ENCODE measurements at places on chromosomes 16 and 17.

DNA sequence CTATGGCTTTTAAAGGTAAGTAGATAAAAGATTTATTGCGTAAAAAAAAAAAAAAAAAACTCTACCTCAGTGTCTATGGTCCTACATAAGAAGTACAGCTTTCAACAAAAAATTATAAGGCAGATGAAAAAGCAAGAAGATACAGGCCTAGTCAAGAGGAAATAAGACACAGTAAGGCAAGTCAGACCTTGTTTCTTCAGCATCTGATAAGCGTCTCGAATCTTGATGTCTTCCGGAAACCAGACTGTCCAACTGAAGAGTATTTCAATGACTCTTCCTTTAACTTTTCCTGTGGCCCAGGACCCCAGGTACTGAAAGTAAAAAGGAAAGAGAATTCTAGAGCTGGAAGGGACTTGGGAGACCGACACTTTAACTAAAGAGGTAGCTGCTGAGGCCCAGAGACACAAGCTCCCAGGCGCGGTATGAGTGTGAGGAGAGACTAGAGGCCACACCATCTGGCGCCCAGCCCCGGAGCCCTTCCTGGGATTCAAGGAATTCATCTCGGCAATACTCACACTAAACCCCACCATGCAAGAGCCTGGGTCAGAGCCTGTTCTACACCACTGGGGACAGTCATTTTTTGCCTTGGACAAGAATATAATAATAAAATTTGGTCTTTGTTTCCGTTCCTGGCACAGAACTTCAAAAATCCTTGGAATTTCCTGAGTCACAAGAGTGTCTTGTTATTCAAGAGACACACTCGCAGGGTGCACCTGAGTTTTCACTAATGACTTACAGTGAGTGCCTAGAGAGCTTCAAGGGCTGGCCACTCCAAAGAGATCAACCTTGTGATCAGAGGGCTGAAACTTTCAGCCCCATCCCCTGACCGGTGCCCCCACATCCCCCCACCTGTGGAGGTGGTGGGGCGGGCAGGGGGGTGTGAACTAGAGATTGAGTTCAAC is 18.6 kb downstream of the GGA2 start:
- no peak for DNase-seq

GRCh38 chr17:3946711-3947235 is 17.5 kb downstream of the ATP2A3 start:
- DNase-seq: no peak

DNA sequence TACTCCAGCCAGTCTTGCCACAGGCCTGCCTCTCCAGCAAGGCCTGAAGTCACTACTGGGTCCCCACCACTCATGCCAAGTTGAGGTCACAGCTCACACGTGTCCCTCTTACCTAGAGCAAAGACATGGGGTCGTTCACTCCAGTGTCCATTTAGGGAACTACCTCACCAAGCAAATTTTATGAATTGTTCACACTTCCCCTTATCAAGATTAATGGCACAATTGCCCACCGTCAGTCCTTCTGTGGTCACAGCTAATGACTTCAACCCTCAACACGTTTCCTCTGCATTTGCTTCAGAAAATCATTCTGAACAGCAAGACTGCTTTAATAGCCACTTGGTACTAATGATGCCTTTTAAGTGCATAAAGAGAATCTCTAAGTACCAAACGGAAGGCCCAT is 14.6 kb downstream of the IRX6 start:
- DNase-seq: no peak

DNA sequence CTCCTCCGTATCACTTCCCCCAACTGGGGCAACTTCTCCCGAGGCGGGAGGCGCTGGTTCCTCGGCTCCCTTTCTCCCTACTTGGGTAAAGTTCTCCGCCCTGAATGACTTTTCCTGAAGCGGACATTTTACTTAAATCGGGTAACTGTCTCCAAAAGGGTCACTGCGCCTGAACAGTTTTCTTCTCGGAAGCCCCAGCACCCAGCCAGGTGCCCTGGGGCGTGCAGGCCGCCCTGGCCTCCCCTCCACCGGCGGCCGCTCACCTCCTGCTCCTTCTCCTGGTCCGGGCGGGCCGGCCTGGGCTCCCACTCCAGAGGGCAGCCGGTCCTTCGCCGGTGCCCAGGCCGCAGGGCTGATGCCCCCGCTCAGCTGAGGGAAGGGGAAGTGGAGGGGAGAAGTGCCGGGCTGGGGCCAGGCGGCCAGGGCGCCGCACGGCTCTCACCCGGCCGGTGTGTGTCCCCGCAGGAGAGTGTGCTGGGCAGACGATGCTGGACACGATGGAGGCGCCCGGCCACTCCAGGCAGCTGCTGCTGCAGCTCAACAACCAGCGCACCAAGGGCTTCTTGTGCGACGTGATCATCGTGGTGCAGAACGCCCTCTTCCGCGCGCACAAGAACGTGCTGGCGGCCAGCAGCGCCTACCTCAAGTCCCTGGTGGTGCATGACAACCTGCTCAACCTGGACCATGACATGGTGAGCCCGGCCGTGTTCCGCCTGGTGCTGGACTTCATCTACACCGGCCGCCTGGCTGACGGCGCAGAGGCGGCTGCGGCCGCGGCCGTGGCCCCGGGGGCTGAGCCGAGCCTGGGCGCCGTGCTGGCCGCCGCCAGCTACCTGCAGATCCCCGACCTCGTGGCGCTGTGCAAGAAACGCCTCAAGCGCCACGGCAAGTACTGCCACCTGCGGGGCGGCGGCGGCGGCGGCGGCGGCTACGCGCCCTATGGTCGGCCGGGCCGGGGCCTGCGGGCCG is 1.6 kb downstream of the HIC1 start:
- no peak for DNase-seq

DNA sequence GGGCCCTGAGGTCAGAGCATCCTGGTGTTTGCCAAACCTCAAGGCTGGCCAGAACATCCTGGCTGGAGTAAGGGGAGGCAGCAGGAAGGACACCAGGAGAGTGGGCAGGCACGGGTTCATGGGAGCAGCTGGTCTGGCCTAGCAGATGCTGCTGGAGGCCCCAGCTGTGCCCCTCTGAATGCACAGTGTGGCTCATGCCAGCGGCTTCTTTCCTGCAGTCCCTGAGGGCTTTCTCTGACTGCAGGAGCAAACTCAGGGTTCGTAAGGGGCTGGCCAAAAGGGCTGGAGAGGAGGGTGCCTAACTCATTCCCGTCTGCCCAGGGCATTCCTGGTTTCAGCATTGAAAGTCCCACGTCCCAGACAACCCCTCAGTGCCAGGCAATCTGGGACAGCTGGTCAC is 78.7 kb downstream of the ZDHHC7 start:
- no peak for DNase-seq

DNA sequence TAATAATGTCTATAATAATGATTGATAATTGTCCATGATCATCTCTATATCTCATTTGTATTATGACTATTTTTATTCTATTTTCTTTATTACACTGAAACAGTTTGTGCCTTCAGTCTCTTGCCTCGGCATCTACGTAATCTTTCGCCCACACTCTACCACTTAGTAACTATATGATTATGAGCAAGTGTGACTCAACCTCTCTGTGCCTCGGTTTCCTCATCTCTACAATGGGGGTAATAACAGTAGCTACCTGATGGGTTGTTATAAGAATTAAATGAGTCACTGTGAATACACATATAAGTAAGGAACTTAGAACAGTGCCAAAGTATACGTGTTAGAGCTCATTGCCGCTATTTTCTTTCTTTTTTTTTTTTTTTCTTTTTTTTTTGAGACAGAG is 3.7 kb upstream of the SLC16A11 start:
- no peak for DNase-seq

GRCh38 chr17:58432806-58433573 is 15.7 kb upstream of the RNF43 start:
- no peak for DNase-seq

DNA sequence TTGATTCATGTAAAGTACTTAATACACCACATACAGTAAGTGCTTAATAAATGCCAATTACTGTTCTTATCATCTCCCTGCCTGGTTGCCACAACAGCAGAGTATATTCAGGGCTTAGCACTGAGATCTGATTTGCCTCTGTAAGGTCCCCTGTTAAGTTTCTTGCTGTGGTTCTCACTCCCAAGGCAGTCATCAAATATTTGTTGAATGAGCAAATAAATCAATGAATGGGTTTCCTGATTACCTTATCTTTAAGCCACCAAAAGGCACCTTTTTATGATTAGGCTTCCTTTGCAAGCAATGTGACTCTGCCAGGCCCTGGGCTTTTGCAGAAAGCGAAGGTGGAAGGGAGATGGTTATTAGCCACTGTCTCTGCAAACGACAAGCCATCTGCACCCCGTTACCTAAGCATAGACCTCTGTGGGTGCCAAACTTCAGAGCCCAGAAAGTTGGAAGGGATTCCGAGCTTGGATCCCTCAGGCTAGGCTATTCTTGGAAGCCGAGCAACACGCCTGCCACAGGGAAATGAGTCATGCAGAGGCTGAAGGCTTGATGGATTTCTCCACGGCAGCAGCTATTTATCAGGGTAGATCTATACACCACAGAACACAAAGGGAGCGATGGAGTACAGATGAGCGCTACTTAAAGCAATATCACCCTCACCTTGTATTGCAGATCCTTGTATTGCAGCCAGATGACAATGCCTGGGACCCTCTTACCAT is 102.0 kb downstream of the GRIN2A start:
- no peak for DNase-seq

- DNase-seq: no peak
Observed at GRCh38 chr17:4969551-4970173, 2.0 kb upstream of the SPAG7 start.

DNA sequence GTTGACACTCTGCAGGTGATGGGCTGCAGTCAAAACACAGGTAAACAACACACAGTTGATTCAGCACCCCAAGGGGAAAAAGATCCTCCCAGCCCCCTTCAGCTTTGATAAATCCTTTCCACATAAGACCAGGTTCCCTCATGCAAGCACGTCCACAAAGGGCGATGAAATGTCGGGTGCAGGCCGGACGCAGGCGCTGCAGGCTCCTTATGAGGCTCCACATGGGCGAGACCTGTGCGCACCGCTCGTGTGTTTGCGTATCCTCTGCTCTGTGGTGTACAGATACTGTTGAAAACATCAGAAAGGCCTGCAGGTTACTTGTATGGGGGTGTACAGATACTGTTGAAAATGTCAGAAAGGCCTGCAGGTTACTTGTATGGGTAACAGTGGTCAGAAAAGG is 14.4 kb upstream of the ZNF750 start:
- no peak for DNase-seq

Data from NCI-H1105 (cell line).